ENCODE measurements at places on chromosomes 7 and 10. TPM values are rescaled to one million over a fixed set of nuclear protein-coding genes. Genes with fewer than 3 reads are reported as not detected.

DNA sequence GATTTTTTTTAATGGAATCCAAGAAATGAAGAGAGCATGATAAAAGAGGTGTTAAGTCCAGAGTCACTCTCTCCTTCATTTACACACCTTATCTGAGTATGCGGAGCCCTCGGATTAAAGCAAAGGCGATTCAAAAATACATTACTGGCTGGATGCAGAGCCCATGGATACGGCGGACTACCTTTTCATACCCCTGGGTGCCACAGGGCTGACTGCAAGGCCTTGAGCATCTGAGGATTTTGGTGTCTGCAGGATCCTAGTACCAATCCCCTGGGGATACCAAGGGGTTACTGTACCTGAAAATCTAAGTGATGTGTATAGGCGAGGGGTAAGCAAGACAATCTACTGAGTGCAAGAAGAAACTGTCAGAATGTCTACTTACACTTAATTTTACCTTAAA is 20.5 kb downstream of the PIP4K2A start:
- no peak for DNase-seq

- DNase-seq = no peak
Observed at GRCh38 chr10:17833656-17834055, 24.5 kb downstream of the MRC1 start.

GRCh38 chr7:137172105-137172590 is 171.4 kb downstream of the PTN start:
- no peak for DNase-seq

DNA sequence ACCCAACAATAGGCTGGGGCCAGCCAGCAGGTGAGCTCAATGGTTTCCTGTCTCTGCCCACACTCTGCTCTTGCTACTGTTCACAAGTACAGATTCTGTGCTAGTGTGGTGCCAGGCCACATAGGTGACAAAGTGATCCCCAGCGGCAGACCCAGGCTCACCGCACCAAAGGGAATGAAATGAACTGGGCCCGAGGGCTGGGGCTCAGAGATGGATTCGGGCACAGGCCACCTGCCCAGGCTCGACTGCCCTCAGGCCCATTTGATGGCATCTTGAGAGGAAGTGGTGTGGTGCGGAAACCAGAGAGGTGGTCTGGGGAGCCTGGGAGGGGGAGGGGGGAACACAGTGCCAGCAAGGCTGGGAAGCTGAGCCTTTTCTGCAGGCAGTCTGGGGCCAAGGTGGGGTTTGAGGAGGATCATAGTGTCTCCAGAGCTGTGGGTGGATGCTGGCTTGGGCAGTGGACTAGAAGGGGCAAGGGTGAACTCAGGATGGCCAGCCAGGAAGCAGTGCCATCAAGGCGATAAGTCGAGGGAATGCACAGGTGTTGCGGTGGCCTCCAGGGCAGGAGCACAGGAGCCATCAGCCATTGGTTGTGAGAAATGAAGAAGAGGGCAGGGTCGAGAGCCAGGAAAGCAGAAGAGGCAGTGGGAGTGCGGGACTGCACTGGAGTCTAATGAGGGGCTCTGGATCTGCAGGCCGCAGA is 85.2 kb downstream of the ARHGAP22 start:
- DNase-seq = no peak

DNA sequence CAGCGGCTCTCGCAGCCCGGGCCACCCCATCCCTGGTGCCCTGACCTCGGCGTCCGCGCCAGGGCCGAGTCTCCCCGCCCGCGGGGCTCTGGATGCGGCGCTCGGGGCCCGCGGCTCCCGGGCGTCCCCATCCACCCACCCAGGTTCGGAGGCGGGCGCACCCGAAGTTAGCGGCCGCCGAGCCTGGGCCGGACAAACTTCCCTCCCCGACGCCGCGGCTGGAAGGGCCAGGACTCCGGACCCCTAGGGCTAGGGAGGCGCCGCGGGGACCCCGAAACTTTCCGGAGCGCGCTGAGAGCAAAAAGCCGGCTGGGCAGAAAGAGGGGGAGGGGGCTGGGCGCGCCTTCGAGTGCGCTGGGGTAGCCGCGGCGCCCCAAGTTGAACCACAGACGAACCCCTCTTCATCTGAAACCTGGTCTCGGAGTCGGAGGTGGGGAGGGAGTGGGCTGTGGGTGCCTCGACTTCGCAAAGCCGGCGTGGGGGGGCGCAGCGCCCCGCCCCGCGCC is 3.7 kb upstream of the ELFN1 start:
- DNase-seq = no peak

GRCh38 chr10:123869020-123869414 is 22.6 kb downstream of the CPXM2 start:
- DNase-seq = no peak

- DNase-seq = no peak
Observed at GRCh38 chr10:1102831-1103230, 46.6 kb downstream of the WDR37 start.

GRCh38 chr10:71082960-71083715 is 129.2 kb upstream of the UNC5B start:
- DNase-seq = no peak

- DNase-seq = no peak
Observed at GRCh38 chr7:81655271-81655670, 114.6 kb downstream of the HGF start.

GRM3 gene
- not detected for total RNA-seq

ATP6V0A4 gene
- total RNA-seq = not detected

ANKRD2 gene
- total RNA-seq = not detected

RNF32 gene
- total RNA-seq = 0.83 TPM

NOS3 gene
- 9.9 TPM for total RNA-seq

UCN3 gene
- total RNA-seq = not detected
